Effector CD4-positive, alpha-beta T cell (primary cell): ENCODE measurements at places on chromosomes 4 and X.

DNA sequence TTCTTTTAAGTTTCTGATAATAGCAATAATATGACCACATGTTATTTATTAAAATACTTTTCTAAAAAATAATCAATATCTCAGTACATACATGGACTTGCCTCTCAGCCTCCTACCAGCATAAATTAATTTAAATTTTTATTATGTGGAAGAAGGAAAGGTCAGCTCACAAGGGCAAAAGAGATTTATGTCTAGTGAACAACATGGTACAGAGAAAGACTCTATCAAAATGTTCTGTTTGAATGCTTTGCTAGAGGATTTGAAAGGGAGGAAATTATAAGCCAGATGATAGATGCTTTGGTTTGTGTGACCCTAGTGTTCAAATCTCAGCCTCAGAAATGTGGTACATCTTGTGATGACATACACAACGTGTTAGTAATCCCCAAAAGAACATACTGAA, 94.3 kb downstream of the DKK2 start:
- no peak for DNase-seq

DNA sequence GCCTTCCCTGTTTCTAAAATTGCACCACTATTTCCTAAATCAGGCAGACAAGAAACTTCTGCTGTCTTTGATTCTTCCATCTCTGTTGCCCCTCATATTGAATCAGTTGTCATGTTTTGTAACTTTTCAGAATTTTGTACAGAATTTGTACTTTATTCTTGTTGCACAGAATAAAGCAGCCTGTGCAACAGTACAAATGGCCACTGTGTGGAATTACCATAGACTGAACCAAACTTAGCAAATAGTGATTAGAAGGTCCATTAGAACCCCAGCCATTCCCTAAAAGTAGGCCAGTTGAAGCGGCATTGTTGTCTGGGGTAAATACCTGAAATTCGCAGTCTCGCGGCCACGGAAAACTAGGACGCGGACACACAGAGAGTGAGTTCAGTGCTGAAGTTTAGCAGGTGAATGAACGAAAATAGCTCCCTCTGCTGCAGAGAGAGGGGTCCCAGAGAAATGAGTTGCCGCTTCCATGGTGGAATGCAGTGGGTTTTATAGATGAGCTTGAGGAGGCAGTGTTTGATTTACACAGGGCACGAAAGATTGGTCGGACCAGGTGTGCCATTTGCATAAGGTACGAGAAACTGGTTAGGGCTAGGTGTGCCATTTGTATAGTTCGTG, 71.8 kb downstream of the C4orf33 start:
- DNase-seq, result no peak

- DNase-seq, result no peak
Observed at GRCh38 chr4:77336411-77337142, 179.6 kb downstream of the CCNG2 start.

- DNase-seq, result no peak
Observed at GRCh38 chrX:69523314-69523713, 19.2 kb downstream of the NALF2 start.

GRCh38 chr4:28238876-28239275, 1378.2 kb downstream of the STIM2 start:
- no peak for DNase-seq

- DNase-seq, result no peak
Observed at GRCh38 chr4:73978886-73979285, 2.9 kb downstream of the PF4 start.

DNA sequence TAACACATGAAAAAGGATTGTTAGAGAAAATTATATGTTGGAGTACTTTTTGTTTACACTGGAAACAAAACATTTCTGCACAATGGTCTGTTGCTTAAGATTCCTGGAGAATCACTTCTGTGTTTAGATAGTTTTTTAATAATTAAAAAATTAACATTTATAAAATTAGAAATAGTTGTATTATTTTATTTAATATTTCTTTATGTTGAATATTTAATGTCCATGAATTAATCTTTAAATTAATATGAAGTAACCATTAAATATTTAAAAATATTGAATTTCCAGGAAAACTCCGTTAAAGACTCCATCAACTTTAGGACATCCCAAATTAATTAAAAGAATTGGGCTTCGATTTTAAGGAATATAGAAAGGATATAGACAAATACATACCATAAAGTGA, 797.1 kb upstream of the GALNTL6 start:
- DNase-seq, result no peak

- DNase-seq, result no peak
Observed at GRCh38 chrX:13082206-13083065, 38.0 kb upstream of the FAM9C start.

GRCh38 chrX:2533424-2533823, 32.6 kb upstream of the DHRSX start:
- DNase-seq, result no peak

DNA sequence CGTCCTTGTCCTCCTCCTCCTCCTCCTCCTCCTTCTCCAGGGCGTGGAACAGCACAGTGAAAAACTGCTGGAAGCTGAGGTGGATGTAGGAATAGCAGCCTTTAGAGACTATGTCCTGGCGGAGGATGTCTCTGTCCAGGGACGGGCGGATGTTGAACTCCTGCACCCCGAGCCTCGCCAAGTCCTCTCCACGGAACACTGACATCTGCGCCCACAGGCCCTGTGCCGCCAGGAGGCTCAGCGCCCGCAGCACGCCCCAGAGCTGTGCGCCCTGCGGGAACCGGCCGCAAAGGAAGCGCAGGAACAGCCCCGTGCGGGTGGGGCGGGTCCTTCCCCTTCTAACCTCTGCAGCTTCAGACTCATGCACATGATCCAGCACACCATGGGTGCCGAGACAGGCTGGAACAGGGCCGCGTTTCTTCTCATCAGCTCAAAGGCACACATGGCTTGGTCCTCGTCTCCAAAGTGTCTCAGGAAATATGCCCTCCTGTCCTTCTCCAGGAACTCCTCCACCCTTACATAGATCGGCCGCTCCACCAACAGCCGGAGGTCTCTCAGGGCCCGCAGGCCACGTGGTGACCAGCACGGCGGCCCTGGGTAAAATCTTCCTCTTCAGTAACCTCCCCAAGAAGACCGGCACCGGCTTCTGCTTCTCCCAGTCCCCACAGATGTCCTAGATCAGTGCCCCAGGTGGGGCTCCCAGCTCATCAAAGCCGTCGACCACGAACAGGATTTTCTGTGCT, 1.2 kb downstream of the NLRP2B start:
- no peak for DNase-seq

- peak; percentile 64 for DNase-seq
Observed at GRCh38 chrX:8743126-8743732, 11.3 kb upstream of the ANOS1 start.

- DNase-seq, result no peak
Observed at GRCh38 chr4:185115827-185116232, 27.2 kb upstream of the SLC25A4 start.

GRCh38 chrX:135543924-135544323, 23.5 kb downstream of the INTS6L start:
- DNase-seq, result no peak
